ENCODE measurements at places on chromosomes 6 and 20.

- no peak for DNase-seq
These were observed 9.2 kb downstream of the BEND3 start for GRCh38 chr6:107106165-107106564.

- DNase-seq = no peak
These were observed 57.1 kb downstream of the DOP1A start for GRCh38 chr6:83124553-83124952.

DNA sequence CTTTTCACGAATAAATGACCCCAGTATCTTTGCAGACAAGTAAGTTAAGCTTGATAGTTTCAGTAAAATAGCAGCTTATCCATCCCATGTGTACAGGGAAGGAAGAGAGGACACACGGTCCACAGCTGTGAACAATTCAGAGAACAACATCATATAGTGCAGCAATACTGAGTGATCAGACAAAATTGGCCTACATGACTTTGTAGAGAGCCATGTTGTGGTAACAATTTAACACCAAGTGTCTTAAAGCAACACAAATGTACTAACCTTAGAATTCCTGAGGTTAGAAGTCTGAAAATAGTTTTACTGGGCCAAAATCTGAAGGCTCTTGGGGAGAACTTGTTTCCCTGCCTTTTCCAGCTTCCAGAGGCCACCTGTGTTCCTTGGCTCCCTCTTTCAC, 12.5 kb downstream of the FAM184A start:
- no peak for DNase-seq

GRCh38 chr6:44253307-44254101, 3.8 kb downstream of the SLC35B2 start:
- DNase-seq = no peak

Measured in kidney capillary endothelial cell (primary cell).